Stimulated activated CD8-positive, alpha-beta memory T cell treated with anti-CD3 and anti-CD28 coated beads, Interleukin-15, amount 100 ng/mL, for 1 hour (primary cell): ENCODE measurements at places on chromosomes 5 and 9.

DNA sequence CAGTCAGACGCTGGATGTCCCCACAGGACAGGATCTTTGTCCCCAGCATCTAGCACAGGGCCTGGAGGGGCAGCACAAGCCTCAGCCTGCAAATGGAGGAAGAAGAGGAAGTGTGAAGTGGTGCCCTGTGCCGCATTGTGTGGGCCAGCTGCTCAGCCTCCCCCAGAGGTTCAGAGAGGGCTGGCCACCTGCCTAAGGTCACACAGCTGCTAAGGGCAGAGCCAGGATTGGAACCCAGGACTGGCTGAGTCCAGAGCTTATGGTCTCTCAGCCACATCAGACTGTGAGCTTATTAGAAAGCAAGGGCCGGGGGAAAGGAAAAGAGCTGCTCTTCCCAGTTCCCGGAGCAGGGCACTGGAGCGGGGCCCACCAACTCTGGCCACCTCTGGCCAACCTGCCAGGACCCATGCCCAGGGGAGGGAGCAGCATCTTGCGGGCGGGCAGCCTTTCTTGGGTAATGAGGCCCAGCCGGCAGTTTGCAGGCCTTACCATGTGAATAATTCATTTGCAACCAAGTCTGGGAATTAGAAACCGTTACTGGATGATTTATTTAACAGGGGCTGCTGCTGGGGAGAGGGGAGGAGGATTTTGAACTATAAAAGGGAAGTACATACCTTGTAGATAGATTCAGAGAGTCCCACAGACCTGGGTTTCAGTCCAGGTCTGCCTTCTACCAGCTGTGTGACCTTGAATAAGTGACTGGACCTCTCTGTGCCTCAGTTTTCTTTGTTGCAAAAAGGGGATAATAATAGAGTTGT, 11.6 kb upstream of the CRB2 start:
- DNase-seq = no peak

DNA sequence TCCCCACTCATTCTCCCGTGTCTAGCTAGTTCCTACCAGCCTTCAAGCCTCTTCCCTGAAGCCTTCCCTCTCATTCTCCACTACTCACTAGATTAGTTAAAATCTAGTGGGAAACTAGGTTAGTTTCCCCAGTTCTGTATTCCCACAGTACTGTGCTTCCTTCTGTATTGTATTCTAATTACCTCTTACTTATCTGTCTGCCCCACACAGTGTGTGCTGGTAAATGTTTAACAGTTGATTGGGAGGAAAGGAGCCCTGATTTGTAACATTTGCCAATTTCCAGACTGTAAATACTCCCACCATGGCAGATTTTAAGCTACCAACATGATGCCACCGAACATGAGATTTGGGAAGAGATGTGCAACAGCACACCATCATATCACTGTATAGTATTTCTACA, 8.3 kb downstream of the KLHL3 start:
- no peak for DNase-seq

GRCh38 chr9:137263506-137263905, 8.4 kb downstream of the NELFB start:
- no peak for DNase-seq

DNA sequence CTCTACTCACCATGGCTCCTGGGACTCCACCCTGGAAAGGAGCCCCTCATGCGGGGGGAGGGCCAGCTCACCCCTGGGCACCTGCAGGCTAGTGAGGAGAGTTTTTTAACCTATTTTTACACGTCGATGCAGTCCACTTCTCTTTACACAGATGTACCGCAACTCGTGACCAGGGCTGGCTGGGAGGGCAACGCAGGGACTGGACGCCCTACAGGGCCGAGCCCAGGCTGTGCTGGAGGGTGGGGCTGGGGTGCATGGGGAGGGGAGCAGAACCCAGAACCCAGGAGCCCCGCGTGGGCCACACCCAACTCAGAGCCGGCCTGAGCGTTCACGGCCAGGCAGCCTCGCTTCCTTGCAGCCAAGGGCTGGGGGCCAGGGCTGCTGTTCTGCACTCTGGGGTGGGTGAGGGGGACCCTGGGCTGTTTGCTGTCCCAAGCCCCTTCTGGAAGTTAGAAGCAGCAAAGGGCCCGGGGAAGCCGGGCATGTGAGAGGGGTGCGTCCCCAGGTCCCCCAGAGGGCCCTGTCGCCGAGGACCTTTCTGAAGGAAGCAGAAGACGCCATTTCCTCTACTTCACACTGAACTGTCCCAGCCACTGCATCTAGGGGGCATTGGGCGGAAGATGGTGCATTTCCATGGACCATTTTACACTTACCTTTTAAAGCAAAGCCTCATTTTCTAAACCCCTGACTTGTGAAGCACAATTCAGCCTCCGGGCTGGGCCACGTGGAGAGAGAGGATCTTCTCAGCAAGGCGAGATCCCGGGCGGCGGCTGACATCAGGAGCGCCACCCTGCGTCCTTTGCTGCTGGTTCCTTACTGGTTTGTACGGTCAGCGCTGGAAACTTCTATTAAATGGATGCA, 90.5 kb downstream of the KCNT1 start:
- no peak for DNase-seq

DNA sequence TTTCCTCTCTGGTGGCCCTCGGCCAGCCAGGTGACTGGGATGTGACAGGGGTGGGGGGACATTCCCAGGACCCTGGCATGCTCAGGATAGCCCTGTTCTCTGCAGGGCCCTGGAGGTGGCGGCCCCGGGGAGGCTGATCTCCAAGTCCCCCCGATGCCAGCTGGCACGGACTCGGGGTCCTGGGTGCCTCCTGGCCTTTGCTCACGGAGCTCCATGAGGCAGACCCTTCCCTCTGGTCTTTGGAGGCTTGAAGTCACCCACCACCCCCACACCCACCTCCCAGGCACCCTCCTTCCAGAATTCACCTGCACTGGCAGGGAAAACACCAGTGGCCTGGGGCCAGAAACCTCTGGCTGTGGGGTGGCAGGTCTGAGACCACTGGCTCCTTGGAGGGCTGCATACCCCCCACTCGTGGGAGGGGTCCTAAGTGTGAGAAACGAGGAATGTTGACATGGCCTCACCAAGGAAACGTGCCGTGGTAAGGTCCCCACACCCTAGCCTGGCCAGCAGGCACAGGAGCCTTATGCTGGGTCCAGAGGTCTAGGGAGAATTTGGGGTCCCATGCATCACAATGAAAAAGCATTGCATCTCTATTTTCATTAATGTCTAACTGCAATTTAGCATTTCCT, 130.8 kb upstream of the FAM120A start:
- no peak for DNase-seq

GRCh38 chr9:111872886-111873285, 23.7 kb upstream of the UGCG start:
- no peak for DNase-seq

- no peak for DNase-seq
Measured at GRCh38 chr9:123684393-123685149, 245.4 kb downstream of the DENND1A start.

DNA sequence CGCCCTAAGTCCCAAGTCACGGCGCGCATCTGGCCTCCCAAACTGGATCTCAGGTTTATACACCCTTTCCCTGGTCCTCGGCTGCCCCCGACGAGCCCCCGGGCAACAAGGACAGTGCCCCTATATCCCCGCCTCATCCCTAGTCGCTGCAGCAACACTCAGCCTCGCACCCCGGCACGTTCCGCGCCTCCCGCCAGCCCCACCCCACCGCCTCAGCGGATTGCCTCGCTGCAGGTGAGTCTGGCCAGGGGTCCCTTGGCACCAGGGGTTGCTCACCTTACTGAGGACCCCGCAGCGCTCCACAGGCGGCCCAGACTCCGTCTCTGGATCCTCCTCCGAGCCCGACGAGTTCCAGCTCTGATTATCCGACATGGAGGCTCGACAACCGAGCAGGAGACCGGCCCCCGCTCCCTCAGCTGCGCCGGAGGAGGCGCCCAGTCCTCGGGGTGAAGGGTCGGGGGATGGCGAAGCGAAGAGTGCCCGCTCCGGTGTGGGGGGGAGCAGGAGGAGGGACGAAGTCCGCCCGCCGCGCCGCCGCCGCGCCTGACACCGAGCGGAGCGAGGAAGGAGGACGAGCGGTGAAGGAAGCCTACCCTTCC, 494 bp downstream of the CERT1 start:
- peak; percentile 5 for DNase-seq

GRCh38 chr5:96074870-96075269, 113.2 kb upstream of the ELL2 start:
- DNase-seq = no peak

DNA sequence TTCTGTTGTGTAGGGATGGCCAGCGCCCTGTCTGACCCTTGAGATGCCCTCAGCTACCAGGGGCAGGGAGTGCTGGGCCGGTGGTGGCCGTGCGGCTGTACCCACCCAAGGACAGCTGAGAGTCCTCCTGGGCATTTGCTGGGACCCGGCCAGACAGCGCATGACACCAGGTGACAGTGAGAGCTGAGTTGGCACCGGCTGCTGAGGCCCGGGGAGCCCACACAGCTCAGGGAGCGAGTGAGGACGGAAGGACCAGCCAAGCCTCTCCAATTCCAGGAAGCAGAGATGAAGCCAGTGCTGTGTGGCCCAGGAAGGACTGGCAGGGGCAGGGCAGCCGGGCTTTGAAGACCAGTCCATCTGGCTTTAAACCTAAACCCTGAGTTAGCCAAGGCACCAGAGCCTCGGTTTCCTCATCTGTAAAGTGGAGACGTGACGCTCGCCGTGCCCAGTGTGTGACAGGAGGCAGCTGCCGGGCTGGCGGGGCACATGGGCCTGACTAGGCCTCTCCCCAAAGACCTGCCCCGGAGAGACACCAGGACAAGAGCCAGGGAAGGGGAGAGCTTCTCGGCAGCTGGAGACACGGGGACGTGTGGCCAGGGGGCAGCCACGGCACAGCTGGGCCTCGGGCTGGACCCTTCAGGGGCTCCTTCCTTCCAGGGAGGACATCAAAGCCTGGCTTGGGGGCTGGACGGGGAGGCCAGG, 3.0 kb upstream of the AGPAT2 start:
- no peak for DNase-seq

DNA sequence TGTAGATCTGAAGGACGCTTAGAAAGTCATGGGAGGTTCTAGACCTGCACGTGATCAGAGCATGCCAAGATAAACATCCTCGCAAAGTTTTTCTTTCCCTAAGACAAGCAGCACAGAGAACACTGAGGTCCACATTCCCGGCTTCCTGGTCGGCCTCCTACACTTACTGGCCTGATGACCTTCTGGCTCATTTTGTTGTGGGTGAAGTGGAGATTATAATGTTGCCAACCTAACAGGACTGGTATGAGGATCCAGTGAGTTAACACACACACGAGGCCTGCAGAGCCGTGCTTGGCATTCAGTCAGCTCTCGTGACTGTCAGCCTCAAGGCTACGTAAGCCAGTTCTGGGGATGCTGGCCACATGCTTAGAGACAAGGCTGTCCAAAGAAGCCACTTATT, 186.0 kb downstream of the TENT4A start:
- no peak for DNase-seq

GRCh38 chr5:172868924-172869591, 35.0 kb downstream of the ERGIC1 start:
- DNase-seq = no peak

DNA sequence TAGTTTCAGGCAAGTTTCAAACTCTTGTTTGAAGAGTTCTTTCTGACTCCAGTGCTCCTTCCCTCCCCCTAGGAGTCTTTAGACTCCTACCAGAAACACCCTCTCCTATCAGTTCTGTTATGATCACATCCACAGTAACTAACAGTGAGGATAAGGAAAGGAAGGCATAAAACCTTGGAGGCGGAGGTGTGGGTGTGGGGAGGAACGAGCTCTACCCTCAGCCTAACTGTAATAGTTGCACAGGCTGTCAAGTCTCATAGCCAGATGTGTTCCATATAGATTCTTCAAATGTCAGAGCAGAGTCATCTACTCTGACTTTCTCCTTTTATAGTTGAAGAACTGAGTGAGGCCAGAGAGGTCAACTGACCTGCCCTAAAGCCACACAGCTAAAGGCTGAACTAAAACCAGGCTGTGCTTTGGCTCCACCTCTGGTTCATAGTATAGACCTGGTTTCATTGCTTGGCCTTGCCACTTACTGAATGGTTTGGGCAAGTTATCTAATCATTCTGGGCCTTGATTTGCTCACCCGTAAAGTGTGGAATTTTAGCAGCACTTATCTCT, 34.4 kb upstream of the PIK3R1 start:
- no peak for DNase-seq

GRCh38 chr5:134509308-134510040, 16.0 kb upstream of the JADE2 start:
- DNase-seq = no peak

DNA sequence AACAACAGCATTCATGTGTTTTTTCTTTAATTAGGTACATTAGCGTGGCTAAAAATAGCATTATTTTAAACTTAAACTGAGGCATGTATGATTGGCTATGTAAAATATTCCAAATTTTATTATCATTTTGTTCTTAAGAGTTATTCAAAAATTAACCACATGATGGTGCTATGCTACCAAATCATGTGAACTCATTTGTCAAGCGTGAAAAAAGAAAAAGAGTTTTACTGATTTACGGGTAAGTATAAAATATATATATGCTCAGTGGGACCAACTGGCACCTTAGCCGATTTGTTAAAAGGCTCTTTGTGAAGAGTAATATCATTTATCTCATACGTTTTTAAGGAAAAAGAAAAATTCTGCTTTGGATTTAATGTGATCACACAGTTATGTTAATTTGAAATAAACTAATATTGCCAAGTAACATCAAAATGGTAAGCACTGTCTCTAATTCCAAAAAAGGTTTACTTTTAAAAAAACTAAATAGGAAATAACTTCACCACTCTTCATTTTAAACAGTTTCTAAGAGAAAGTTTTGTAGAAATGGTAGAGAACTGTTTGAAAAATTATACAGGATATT, 1042.3 kb downstream of the CDH12 start:
- no peak for DNase-seq

DNA sequence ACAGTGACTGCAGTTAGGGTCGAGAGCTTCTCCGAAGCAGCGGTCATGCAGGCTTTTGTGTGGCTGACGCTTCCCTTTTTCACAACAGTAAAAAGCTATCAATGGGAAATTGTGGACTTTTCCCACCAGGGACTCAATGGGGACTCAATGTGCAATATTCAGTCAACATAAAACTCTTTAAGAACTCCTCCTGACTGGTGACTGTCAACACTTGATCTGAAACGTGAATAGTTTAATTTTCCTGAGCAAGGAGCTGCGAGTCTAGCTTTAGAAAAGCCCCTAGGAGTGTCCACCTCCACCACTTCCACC, 28.7 kb downstream of the EXOC3 start:
- DNase-seq = no peak

GRCh38 chr5:125696762-125697161, 726.4 kb upstream of the GRAMD2B start:
- DNase-seq = no peak

DNA sequence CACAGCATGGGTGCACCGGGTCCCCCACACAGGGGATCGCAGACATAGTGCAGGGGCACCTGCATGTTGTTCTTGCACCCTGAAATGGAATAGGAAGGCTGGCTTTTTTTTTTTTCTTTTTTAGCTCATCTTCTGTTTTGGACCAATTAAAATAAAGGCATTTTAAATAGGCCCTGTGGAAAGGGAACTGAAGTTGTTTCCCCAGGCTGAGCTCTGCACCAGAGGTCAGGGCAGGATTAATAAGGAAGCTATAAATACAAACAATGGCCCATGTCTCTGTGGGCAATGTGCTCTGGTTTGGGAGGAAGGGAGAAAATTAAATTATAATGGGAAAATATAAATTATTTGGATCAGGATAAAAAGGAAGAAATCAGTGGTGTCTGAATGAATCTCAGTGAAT, 21.2 kb upstream of the KCNMB1 start:
- no peak for DNase-seq

- DNase-seq = no peak
Measured at GRCh38 chr5:147430628-147431027, 79.2 kb downstream of the DPYSL3 start.

- DNase-seq = no peak
Measured at GRCh38 chr5:78162253-78162862, 132.1 kb downstream of the AP3B1 start.

- no peak for DNase-seq
Measured at GRCh38 chr5:97046270-97046982, 96.0 kb downstream of the LIX1 start.
